ENCODE measurements at places on chromosomes 2 and 18.
A peak's percentile ranks its signal among the peaks of the same experiment; 100 is the strongest.

DNA sequence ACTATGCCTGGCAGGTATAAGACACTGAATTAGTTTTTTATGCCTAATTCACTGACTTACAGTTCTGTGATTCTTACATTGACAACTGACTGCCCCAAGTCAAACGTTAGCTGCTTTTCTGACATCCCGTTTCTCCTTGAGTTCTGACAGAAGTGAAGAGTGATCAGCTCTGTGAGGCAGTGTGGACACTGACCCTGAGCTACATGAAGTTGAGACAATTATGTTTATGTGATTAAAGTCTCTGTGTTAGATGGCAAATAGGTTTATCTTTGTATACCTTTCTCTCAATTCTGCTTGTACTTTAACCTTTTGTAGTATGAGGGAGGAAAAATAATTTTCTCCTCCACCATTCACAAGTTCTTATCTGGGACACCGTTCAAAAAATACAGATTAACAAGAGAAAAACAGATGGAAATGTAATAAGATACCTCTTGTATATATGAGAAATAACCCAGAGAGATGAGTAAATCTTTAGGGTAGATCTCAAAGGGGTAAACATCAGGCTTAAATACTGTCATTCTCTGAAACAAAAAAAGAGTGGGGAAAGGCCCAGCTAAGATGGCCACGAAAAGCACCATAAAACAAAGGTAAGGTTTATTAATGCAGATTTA, 85.4 kb upstream of the B3GNT2 start:
- no peak for DNase-seq

DNA sequence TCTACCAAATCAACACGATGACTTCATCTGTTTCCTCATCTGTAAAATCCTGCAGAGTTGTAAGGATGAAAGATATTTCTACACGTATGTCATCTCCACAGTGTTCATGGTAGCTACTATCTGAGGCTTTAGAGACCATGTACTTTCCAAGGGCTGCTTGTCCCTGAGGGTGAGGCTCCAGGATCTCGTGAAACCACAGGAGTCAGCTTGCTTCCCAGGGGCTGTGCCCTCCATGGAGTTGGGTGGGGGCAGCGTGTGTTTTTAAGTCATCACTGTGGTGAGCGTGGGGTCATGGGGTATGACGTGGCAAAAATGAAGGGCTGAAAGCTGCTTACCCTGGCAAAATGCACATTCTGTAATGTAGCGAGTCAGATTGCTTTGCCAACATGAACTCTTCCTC, 81.6 kb downstream of the ASAP2 start:
- no peak for DNase-seq

- DNase-seq, result no peak
Measured at GRCh38 chr2:10080536-10081304, 509 bp upstream of the CYS1 start.

- no peak for DNase-seq
Measured at GRCh38 chr2:71428472-71429383, 24.6 kb upstream of the DYSF start.

GRCh38 chr2:145744541-145745386, 1224.8 kb upstream of the ZEB2 start:
- no peak for DNase-seq

DNA sequence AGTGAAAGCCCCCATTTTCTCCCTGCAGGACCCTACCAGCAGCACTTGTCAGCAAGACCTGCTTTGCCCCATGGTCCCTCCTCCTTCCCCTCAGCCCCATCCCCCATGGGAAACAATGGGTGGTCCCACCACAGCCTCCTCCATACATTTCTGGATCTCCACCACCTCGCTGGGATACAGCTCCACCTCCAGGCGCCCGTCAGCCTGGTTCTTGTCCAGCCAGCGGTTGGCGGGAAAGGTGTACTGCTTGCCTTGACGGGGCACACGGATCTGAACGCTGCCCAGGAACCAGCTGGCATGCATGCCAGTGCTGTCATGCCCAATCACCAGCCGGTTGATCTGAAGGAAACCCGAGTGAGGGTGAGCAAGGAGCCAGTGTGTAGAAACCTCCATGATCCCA, 90.9 kb downstream of the LOXHD1 start:
- no peak for DNase-seq

DNA sequence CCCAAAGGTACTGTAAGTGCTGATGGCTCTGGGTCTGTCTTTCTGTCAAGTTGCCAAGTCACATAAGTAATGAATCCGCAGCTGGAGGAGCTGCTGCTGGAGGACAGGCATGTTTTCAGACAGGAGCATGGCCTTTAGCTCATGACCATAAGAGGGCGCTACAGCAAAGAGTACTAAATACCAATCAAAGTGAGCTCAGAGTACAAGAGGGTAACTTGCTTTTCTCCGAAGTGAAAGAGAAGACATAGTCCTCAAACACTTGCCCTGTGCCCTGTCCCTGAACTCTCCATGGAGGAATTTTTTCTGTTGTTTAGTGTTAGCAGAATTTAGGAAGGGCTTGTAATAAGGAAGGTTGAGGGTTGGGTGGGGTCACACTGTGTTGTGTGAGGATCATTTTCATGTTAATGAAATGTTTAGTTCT, 58.0 kb upstream of the EML6 start:
- peak; percentile 16 for DNase-seq

DNA sequence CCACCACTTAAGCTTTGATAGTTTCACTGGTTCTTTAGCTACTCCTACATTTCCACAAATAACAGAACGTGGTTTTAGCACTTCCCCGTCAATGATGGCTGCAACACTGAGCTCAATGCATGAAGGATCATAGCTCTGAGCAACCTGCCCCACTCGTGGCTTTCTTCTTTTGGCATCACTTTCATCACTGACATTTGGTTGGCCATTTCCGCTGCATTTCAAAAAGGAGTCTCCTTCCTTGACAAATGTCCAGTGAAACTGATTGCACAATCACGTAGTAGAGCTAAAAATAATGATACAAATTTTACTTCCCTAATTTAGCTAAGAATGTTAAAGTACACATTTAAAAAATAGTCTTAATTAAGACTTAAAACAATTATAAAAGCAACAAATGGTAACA, 205.2 kb upstream of the HDAC4 start:
- no peak for DNase-seq

- DNase-seq, result no peak
Measured at GRCh38 chr2:203908797-203909185, 27.8 kb upstream of the ICOS start.

GRCh38 chr2:203237346-203238238, 1.2 kb upstream of the CYP20A1 start:
- peak; percentile 11 for DNase-seq

- DNase-seq, result no peak
Measured at GRCh38 chr2:170530803-170531564, 184.2 kb upstream of the SP5 start.

DNA sequence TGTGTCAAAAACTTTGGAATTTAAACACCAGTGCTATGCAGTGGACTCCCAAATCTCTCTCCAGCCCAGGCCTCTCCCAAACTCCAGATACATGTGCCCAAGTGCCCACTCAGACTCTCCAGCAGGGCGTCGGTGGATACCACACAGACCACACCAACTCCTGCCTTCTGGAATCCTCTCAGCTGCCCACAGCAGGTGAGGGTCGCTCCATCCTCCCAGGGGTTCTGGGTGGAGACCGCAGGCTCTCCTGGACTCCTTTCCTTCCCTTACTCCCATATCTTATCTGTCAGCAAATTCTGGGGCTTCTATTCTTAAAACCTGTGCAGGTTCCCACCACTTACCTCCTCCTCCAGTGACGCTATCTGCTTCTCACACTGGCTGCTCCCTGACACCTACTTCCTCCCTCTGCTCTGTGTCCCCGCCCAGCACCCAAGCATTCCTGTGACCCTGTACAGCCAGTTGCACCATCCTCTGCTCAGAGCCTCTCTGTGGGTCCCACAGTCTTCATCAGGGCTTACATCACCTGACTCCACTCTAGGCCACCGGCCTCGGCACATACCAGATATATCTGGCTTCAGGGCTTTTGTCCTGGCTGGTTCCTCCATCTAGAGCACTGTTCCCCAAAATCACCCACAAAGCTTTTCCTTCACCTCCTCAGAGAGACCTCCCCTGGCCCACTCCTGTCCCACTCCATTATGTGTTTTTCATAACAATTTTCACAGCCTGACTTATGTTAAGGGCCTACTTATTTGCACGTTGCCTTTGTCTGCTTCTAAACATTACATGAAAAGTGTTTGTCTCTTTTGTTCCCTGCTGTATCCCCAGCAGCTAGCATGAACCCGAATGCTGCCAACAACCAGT, 2.6 kb upstream of the IMP4 start:
- no peak for DNase-seq

- DNase-seq, result no peak
Measured at GRCh38 chr2:48793671-48794070, 38.1 kb upstream of the LHCGR start.

GRCh38 chr2:95277246-95277906, 3.1 kb downstream of the PROM2 start:
- DNase-seq, result no peak

GRCh38 chr18:77063260-77063659, 69.3 kb downstream of the MBP start:
- DNase-seq, result peak; percentile 39

DNA sequence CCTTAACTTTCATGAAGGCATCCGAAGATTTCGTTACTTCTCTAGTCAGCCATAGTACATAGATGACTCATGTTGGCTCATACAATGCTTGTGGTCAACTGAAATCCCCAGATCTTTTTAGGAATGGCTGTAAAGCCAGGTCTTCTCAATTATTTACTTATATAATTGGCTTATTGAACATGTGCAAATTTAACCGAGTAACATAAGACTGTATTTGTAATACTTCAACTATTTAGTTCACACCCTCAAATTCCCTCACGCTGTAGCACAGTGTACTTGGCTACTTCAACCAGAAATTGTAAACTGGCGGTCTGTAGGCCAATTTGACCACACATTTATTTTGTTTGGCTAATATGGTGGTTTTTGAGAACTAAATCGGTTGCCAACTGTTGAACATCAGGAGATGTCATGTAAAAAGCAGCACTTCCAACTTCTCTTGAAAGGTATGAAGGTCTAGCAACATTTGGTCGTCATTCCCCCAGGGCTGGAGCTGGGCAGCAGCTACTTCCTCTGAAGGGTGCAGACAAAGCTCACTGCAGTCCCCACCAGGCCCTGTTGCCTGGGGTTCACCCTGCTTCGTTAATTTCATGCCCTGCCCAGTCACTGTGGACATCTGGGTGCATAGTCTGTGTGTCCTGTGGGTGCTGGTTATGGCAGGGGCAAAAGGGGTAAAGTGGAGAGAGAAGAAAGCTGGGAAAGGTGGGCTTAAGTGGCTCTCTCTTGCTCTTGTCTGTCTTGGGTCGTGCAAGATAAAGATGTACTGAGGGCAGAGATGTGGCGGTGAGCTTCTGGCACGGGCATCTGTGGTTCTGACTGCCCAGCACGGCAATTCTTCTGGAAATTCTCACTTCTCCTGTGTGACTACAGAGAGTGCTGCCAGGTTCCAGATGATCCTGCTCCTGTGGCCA, 3.2 kb upstream of the SH3RF3 start:
- DNase-seq, result no peak

GRCh38 chr2:5094192-5094591, 598.0 kb upstream of the SOX11 start:
- DNase-seq, result no peak

All from stimulated activated naive CD4-positive, alpha-beta T cell (primary cell).